Smooth muscle cell of the coronary artery (primary cell): ENCODE measurements at places on chromosomes 3 and 15. TPM values are rescaled to one million over a fixed set of nuclear protein-coding genes. Genes with fewer than 3 reads are reported as not detected.

Gene LMOD3
- not detected in 2 replicates for total RNA-seq

Gene METTL6
- total RNA-seq: 21.8 and 23.5 TPM in 2 replicates

Gene AADAC
- 0.68 and 1.8 TPM in 2 replicates for total RNA-seq

Gene TMEM108
- total RNA-seq: 0.08 and 0.12 TPM in 2 replicates

Gene TIMMDC1
- total RNA-seq: 28.7 and 42.2 TPM in 2 replicates

Gene FBLN2
- total RNA-seq: 587 and 1,203 TPM in 2 replicates

Gene SERINC4
- total RNA-seq: not detected in 2 replicates

Gene HDC
- not detected in 2 replicates for total RNA-seq

Gene ITGB5
- 339 and 499 TPM in 2 replicates for total RNA-seq

Gene ISLR2
- total RNA-seq: 0.08 TPM in 1 of 2 replicates, not detected in the other

Gene CCR1
- 8.0 TPM in 1 of 2 replicates, not detected in the other for total RNA-seq

Gene CP
- 0.38 and 30.1 TPM in 2 replicates for total RNA-seq

Gene BMF
- 0.47 and 4.1 TPM in 2 replicates for total RNA-seq

Gene GCSAM
- not detected in 2 replicates for total RNA-seq

Gene SEC22A
- 21.2 and 44.5 TPM in 2 replicates for total RNA-seq

Gene ATP10A
- total RNA-seq: 4.4 and 5.5 TPM in 2 replicates

Gene TMEM41A
- total RNA-seq: 6.7 and 7.4 TPM in 2 replicates

Gene ALDH1A2
- total RNA-seq: 0.68 and 5.5 TPM in 2 replicates

Gene PIGZ
- total RNA-seq: 2.0 and 2.5 TPM in 2 replicates

Gene RETNLB
- not detected in 2 replicates for total RNA-seq
